ENCODE measurements at places on chromosomes 13 and 19.

DNA sequence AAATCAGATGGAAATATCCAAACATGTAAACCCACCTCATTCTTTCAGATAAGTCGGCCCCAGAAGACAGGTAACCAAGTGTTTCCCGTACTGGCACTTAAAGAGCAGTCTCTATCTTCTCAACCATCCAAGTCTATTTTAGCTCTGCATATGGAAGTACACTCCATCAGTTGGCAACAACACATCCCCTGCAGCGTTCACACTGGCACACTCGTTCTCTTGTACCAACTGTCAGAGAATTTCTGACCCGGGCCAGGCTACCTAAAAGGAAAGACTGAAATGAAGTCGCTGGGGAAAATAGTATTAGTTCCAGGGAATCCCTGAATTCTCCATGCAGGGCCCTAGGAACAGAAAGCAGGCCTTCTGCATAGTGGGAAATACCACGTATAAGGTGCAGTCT, 109.3 kb downstream of the RXFP2 start:
- DNase-seq, result no peak

- DNase-seq, result no peak
These were observed 49.3 kb upstream of the EEF1AKMT1 start for GRCh38 chr13:20823071-20823470.

DNA sequence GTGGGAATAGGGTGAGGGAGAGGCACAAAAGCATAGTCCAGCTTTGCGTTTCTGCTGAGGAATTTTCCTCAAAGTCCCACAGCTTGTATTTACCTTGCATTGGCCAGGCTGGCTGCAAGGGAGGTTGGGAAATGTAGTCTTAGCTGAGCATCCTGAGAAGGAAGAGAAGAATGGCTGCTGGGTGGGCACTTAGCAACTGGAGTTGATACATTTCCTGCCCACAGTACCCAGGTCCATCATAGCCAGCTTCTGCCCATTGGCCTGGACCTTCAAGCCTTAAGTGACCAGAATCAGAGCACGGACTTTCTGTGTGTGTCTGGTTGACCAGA, 112.4 kb downstream of the SIPA1L3 start:
- DNase-seq, result no peak

DNA sequence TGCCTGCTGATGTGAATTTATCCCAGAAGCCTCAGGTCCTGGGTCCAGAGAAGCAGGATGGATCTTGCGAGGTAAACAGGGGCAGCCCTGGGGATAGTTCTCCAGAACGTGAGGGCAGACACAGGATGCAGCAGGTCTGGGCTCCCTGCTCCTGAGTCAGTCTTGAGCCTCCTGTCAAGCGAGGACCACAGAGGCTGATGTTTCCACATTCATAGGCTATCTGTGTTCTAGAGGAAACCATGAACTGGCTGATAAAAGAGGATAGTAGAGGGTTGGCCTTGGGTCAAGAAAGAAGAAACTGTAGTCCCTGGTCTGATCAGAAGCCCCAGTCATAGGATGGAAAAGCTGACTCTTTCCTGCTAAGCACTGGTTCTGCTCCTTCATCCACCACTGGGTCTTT, 2.2 kb downstream of the ZNF175 start:
- no peak for DNase-seq

DNA sequence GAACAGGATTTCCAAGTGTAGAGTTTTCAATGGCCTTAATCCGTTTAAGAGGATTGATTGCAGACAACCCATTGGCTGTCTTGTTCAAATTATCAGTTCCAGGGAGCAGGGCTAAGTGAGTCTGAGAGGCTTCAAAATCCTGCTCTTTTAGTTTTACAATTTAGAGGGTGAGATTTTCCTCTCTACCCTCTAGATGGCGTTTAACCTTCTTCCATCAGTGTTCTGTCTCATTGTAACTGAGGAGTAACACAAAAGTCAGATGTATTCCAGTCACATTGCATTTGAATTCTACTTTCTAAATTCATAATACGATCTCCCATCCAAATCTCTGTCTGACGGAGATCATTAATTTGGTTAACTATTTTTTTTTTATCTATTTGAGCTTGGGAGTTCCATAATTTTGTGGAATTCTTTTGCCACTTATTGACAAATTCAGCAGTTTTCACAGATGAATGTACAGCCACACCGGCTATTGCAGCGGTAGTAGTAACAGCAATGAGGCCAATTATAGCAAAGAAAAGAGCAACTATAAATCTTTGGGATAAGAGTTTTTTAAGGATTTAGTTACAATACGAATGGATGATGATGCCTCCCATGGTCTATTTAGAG, 7.8 kb upstream of the C19orf84 start:
- no peak for DNase-seq

GRCh38 chr13:103941506-103942140, 875.4 kb upstream of the SLC10A2 start:
- DNase-seq, result no peak

GRCh38 chr19:32373585-32374295, 28.3 kb downstream of the ZNF507 start:
- no peak for DNase-seq

- no peak for DNase-seq
These were observed 17.3 kb downstream of the PARP4 start for GRCh38 chr13:24495151-24495729.

GRCh38 chr13:23789576-23790346, 99.4 kb downstream of the MIPEP start:
- DNase-seq, result peak; percentile 18

DNA sequence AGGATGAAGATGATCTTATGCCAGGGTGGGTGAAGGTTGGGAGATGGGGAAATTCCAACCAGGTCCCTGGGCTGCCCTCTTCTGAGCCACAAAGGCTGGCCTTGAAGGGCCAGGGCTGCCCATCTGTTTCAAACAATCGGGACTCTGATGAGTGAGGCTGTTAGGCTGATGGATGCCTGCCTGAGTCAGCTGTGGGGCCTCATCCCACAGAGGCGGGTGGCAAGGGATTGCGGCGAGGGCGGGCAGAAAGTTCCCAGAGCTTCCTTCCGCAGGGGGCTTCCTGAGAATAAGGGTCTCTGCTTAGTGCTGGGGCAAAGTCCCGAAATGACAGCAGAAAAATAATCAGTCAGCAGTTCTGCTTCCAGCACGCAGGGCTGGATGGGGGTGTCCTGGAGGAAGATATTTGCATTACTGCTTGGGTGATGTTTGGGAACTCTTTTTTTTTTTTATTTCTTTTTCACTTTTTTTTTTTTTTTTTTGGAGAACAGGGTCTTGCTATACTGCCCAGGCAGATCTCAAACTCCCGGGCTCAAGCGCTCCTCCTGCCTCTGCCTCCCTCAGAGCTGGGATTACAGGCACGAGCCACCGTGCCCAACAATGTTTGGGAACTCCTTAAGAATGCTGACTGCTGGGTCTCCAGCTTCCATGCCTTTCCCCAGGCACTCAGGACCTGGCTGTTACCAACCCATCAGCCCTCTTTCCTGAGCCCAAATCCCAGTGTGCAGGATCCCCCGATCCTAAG, 14.1 kb downstream of the SH3GL1 start:
- no peak for DNase-seq

- DNase-seq, result no peak
These were observed 15.1 kb upstream of the PLPP2 start for GRCh38 chr19:306151-306900.

GRCh38 chr19:1450735-1451731, 1.1 kb downstream of the APC2 start:
- no peak for DNase-seq

GRCh38 chr19:20858218-20858617, 64.8 kb upstream of the ZNF85 start:
- no peak for DNase-seq

DNA sequence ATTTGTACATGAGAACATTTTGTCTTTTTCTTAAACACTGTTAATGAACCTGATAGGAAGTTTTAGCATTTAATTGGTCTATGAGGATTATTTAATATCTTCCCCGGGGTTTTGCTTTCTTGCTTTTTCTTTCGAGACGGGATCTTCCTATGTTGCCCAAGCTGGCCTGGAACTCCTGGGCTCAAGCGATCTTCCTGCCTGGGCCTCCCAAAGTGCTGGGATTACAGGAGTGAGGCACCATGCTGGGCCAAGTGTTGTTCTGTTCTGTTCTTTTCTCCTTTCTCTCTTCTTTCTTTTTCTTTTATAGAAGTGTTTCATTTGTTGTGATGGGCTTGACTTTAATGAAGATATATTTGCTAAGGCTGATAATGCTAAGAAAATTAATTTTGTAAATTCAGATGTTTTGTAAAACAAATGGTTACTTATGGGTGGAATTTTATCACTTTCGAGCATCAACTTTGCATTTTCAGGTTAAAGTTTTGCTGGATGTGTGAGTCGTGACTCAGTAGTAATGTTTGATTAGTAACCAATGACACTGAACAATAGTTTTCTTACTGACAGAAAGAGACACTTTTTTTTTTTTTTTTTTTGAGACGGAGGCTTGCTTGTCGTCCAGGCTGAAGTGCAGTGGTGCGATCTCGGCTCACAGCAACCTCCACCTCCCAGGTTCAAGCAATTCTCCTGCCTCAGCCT, 2.2 kb downstream of the PAN3 start:
- no peak for DNase-seq

- no peak for DNase-seq
These were observed 167.2 kb upstream of the SERP2 start for GRCh38 chr13:44206434-44206833.

DNA sequence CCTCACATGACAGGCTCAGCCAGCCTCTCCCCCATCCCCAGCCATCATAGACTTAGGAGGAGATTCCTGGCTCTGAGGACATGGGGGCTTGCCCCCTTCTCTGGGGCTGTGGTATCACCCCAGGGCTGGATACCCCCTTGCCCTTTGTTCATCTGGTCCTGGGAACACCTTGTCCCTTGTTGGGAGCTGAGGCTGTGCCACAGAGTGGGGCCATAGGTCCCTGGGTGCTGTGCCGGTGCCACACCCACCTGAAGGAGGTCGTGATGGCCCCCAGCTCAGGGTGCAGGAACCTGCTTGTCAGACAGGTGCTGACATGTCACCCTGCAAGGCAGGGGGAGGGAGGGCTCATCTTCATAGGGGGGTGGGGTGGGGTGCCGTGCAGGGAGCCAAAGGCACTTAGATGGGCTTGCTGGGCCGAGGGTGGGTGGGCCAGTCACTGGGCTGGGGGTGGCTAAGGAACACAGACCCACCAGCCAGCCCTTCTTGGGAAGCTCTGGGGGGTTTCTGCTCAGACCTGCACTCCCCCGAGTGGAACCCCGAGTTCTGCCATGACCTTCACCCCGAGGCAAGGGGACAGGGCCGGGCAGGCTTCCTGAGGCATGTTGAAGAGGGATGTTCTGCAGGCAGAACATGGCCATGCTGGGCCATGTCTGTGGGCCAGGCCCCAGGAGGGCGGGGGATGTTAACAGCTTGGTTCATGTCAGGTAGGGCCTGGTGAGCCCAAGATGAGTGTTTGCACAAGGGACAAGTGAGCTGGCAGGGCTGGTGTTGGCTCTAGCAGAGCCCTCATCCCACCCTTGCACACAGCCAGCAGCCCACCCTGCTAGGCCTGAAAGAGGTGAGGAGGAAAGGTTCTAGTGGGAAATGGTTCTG, 28.0 kb downstream of the TSSK6 start:
- DNase-seq, result no peak

DNA sequence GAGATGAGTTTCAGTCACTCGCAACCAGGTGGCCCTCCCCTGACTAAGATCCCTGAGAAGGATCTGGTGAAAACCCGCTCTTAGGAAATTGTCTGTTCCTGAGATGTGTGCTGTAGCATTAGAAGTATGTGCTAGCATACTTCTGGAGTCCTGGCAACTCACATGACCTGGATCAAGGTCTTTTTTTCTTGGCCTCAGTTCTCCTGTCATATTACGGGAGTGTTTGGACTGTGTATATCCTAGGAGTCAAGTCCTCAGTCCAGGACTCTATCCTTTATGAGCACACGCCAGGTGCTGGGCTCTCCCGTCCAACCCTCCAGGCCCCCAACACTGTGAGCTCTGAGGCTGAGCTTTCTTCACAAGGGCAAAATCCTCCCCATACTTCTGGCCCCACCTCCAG, 156.4 kb downstream of the UQCRFS1 start:
- DNase-seq, result no peak

DNA sequence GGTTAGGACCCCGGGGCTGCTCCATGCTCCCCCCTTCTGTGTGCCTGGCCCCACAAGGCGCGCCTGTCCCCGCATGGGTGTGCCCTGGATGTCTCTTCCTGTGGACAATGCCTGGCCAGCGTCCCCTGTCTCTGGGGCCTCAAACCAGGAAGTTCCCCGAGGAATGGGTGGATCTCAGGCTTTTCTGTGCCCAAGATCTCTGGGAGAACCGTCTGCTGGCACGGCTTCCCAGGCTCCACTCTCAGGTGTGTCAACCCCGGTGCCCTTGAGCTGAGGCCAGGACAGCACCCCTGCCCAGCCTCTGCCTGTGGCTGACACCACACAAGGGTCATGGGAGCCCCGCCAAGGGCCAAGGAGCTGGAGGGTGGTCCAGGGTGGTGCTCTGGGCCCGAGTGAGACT, 15.7 kb downstream of the ZNF444 start:
- no peak for DNase-seq

- DNase-seq, result no peak
These were observed 462.7 kb downstream of the GPC6 start for GRCh38 chr13:93689333-93689732.

DNA sequence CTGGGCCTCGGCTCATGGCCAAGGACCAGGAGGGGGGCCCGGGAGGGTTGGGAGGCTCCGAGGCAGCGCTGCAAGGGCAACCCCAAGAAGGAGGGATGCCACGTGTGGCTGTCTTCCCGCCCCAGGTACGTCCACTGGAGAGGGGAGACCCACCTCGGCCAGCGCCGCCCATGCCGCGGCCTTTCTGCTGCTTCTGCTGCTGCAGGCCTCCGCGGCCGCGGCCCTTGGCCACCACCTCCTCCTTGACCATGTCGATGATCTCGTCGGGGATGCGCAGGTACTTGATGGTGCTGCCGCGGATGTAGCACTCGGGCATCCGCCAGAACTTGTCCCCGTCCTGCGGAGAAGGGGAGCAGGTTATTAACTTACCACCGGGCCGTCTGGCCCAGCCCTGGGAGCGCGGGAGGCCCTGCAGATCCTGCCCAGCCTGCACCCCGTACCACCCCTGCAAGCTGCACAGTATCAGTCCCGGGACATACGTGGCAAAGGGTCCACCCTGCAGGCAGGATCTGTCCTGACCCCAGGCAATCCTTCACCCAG, 13.3 kb downstream of the LSM4 start:
- no peak for DNase-seq

DNA sequence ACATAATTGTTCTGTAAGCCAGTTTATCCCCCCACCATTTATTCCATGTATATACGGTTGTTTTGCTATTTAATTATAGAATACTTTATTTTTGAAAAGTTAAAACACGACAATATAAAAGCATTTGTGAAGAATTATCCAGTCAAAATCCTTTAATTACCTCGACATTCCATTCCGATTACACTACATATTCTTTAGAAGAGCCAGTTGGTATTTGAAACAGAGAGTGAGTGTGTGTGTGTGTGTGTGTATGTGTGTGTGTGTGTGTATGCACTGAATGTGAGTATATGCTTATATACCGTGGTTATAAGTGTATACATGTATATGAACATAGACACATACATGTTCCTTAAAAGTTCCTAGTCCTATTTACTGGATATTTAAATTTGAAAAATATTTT, 87.8 kb upstream of the KLF5 start:
- no peak for DNase-seq
